ENCODE measurements at places on chromosomes 7 and 10.

- no peak for DNase-seq
Measured at GRCh38 chr10:47403446-47404318, 19.6 kb upstream of the ZNF488 start.

- DNase-seq = peak; percentile 68
Measured at GRCh38 chr10:80196270-80196949, 8.9 kb downstream of the ANXA11 start.

- no peak for DNase-seq
Measured at GRCh38 chr7:32025381-32026082, 44.7 kb downstream of the PDE1C start.

DNA sequence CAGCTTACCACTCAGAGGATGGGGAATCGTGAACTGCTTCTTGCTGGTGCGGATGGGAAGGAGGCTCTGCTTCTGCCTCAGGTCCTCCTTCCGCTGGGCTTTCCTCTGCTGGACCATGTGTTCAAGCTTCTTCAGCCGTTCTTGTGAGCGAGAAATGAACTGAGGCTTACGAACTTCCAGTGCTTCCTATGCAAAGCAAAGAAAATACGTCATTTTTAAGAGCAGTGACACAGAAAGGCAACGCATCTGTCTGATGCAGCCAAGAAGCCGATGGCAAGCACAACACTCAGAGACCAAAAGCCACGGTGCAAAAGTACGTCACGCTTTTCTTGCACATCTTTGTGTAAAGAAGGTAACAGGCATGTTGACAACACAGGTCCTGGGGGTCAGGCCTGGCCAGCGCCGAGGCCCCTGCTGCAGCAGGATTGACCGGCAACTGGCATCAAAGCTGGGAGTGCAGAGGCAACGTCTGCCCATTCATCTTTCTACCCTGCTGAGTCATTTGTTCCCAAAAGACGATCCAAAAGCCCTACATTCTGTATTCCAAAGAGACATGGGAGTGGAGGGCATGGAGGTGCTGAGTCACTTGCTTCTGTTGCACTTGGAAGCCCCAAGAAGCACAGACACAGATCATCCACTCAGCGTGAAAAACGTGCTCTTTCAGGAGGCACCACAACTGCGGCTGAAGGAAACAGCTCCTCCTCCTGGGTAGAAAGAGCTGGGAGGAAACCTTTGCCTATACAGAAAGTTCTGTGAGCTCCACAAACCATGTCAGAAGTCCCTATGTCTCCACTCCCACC, 71.0 kb upstream of the ADAM12 start:
- DNase-seq = no peak

DNA sequence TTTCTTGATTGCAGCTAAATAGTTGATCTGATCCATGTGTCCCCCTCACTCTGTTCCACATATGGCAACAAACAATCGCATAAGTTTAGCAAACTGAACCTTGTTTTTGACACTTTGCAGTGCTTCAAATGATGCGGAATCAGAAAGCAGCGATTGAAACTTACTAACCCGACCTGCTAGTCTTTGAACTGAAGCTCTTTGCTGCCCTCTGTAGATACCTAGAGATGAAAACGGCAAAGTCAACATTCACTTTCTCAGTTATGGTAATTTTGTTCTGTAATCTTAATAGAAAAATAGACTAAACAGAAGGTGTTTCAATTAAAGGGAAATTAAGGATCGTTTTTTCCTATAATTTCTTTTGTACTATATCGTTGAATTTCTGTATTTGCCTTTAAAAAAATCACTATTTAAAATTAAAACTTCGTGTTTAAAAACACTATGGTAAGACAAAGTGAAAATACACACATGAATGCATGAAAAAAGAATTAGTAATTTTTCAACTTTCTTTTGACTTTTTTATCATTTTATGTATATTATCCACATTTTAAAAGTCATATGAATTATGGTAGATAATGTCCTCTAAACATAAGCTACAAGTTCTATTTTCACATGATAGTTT, 276.5 kb downstream of the MAGI2 start:
- no peak for DNase-seq

- DNase-seq = no peak
Measured at GRCh38 chr7:114087653-114088469, 169.1 kb upstream of the PPP1R3A start.

GRCh38 chr7:48304641-48305040, 133.4 kb downstream of the ABCA13 start:
- no peak for DNase-seq

GRCh38 chr10:75430000-75430763, 1.2 kb upstream of the LRMDA start:
- DNase-seq = no peak

DNA sequence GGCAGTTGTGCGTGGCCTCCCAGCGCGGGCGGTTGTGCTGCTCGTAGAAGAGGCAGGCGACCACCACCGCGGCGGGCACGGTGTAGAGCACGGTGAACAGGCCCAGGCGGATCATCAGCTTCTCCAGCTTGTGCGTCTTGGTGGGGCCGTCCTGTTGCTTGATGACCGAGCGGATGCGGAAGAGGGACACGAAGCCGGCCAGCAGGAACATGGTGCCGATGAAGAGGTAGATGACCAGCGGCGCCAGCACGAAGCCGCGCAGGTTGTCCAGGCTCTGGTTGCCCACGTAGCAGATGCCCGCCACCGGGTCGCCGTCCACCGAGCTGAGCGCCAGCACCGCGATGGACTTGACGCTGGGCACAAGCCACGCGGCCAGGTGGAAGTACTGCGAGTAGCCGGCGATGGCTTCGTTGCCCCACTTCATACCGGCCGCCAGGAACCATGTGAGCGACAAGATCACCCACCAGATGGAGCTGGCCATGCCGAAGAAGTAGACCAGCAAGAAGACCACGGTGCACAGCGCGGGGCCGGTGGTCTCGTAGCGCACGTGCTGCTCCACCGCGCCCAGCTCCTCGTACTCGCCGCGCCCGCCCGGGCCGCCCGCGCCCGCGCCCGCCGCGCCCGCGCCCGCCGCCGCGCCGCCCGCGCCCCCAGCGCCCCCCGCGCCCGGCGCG, 2.2 kb downstream of the FZD8 start:
- no peak for DNase-seq

GRCh38 chr10:71217266-71218045, 5.1 kb downstream of the UNC5B start:
- DNase-seq = peak; percentile 11

DNA sequence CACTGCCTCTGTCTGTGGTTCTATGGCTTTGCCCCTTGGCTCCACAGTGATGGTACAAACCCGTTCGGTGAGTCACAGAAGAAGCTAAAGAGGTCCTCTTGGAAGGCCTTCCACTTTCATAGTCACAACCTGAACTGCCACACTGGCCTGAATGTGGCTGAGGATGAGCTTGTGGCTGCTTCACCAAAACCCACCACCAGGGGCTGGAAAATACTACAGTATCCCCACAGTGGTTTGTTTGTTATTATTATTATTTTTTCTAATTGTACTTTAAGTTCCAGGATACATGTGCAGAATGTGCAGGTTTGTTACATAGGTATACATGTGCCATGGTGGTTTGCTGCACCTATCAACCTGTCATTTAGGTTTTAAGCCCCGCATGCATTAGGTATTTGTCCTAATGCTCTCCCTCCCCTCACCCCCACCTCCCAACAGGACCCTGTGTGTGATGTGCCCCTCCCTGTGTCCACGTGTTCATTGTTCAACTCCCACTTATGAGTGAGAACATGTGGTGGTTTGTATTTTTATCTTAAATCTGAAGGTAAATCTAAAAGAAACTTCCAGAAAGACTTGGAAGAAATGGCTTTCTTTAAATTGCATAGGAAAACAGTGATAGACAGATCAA, 160.8 kb upstream of the NPSR1 start:
- DNase-seq = no peak

- peak; percentile 68 for DNase-seq
Measured at GRCh38 chr7:106056513-106057203, 55.5 kb downstream of the SYPL1 start.

Measured in activated CD8-positive, alpha-beta memory T cell treated with anti-CD3 and anti-CD28 coated beads, Interleukin-2, amount 50 U/mL, for 4 hours (primary cell).